Cortex of kidney (tissue), 1 donor: ENCODE measurements at places on chromosomes 12 and 14.

DNA sequence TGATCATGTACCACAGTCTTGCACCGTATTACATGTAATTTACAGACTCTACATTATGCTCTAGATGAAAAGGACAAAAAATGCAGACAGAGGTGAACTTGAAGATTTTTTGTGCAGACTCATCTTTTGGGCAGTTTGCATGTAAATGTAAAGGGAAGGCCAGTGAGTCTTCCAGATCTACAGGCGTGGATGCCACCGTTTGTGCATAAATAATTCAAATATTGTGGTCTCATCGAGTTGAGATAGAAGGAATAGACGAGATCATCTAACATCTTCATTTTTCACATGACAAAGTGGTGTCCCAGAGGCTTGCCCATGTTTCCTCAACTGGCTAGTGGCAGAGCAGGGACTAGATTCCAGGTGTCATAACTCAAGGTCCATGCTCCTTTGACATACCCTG lies 125.2 kb downstream of the ALX1 start:
- no peak for DNase-seq

- no peak for DNase-seq
Measured at GRCh38 chr12:11178250-11178649, 7.3 kb downstream of the SMIM10L1 start.

GRCh38 chr14:100713705-100714104 lies 13.0 kb upstream of the DLK1 start:
- no peak for DNase-seq

DNA sequence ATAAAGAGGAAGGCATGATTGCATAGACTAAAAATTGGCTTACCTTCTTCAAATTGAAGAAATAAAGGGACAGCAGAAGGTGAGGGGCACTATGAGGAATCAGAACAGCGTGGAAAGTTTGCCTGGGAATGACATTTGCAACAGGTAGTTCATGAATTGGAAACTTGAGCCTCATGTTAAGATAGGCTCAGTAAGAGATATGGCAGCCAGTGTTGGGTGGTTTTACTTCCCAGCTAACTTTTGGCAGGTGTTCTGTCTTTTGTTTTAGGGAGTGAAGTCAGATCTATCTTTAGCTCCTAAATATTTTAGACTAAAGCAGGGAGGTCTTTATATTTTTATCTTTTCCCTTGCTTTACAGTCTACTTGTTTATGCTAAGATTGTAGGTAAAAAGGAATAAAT lies 122.4 kb downstream of the ANO6 start:
- DNase-seq: no peak

DNA sequence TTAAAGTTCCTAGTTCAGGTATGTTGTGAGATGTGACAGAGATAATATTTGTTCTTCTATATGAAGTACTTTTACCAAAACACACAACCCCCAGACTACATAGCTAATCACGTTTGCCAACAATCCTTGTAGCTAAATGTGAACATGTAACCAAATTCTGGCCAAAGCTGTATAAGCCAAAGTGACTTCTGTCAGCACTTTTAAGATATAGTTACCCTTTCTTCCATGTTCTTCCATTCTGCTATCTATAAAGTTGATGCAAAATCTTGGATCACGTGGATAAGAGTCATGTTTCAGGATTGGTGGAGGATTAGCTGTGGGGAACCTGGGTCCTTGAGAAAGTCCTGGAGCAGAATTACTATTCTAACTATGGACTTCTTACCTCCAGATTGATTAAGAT lies 1366.6 kb downstream of the FSCB start:
- DNase-seq: no peak

GRCh38 chr12:132054983-132055382 lies 89.1 kb downstream of the DDX51 start:
- no peak for DNase-seq

DNA sequence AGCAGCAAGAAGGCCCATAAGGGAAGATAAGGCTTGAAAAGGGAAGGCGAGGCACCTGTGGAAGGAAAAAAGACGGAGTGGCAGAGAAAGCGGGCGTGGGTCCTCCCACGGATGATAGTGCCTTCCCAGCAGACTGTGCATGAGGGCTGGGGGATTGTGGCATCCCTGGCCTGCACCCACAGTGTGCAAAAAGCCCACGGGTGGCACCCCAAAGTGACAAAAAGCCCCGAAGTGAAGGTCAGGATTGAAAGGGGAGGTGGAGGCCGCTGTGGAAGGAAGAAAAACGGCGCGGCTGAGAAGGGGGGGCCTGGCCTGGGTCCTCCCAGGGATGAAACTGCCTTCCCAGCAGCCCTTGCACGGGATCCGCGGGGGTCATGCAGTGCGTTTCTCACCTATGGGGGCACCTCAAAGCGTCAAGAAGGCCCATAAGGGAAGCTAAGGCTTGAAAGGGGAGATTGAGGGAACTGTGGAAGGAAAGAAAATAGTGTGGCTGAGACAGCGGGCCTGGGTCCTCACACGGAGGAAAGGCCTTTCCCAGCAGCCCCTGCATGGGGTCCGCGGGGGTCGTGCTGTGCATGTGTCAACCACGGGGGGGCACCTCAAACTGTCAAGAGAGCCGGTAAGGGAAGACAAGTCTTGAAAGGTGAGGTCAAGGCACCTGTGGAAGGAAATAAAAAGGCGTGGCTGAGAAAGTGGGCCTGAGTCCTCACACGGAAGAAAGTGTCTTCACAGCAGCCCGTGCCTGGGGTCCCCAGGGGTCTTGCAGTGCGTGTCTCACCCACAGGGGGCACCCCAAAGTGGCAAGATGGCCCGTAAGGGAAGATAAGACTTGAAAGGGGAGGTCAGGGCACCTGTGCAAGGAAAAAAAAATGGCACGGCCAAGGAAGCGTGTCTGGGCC lies 274.1 kb downstream of the ALG10 start:
- DNase-seq: no peak

- DNase-seq: no peak
Measured at GRCh38 chr12:46743456-46743855, 82.3 kb downstream of the SLC38A4 start.
